CD4-positive, CD25-positive, alpha-beta regulatory T cell (primary cell): ENCODE measurements at places on chromosomes 5 and 9. TPM values are rescaled to one million over a fixed set of nuclear protein-coding genes. Genes with fewer than 3 reads are reported as not detected.

GRCh38 chr9:124659099-124659659, 111.9 kb downstream of the NR6A1 start:
- peaks cover 4% of the 10 kb centered on the region for H3K4me1 ChIP-seq
- peak overlapping the region; percentile 6 for H3K27ac ChIP-seq
- peaks cover 35% of the 10 kb centered on the region for H3K27me3 ChIP-seq

GRCh38 chr9:138049085-138049778, 171.7 kb downstream of the CACNA1B start:
- H3K36me3 ChIP-seq: no peaks in the 10 kb centered on the region
- no peak overlapping the region for H3K4me3 ChIP-seq
- DNase-seq: no peak

PTGS1 gene
- 9.2 TPM for total RNA-seq

DNA sequence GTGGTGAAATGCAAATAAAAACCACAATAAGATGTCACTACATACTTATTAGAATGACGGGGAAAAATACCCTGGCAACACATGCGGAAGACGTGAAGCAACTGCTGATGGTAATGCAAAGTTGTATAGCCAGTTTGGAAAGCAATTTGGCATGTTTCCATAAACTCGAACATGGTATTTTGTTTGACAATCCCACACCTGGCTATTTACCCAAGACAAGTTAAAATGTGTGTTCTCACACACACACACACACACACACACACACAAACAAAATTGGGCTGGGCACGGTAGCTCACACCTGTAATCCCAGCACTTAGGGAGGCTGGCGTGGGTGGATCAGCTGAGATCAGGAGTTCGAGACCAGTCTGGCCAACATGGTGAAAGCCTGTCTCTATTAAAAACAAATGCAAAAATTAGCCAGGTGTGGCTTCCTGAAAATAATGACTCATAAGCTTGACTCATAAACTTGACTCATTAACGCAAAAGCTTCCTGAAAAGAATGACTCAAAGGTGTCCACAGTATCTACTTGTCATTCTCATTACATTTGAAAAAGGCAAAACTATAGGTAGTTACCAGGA, 456.5 kb downstream of the CDH18 start:
- no peaks in the 10 kb centered on the region for H3K4me1 ChIP-seq
- H3K27me3 ChIP-seq: no peaks in the 10 kb centered on the region
- no peaks in the 10 kb centered on the region for H3K36me3 ChIP-seq
- H3K4me3 ChIP-seq: no peak overlapping the region

DNA sequence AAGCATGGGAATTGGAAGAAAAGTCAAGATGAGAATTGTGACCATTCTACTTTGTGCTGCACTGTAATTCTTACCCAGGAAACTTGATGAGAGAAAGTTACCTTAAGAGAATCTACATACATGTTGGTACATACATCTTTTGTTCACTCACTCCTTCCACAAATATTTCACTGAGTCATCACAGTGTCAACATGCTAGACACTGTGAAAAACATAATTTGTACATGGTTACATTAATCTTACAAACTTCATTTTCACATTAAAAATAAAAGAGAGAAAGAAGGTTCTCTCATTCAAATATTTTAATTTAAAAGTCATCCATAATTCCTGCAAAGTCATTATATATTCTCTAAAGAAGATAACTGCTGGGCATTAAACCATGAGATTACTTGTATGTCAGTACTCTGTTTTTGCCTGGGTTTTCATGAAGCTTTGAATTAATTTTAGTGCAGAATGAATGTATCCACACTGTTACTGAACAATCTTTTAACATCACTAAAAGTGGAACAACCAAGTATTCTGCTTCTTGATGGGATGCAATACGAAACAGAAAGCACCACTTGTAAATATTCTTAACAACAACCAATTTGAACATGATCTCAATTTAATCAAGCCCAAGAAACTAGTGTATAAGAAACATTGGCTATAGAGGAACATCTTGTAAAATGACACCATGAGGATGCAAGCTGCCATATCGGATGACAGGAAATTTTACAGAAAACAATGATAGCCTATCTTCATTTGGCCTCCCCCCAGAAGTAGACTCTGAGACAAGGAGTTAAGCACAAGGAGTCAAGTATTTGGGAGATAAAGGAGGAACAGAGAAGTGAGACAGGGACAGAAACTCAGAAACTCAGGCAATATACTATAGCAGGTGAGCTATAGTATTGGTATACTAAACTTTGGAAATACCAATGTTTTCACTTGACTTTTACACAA, 28.4 kb downstream of the ERP44 start:
- no peaks in the 10 kb centered on the region for H3K36me3 ChIP-seq
- DNase-seq: no peak
- H3K27ac ChIP-seq: no peak overlapping the region
- H3K4me1 ChIP-seq: no peaks in the 10 kb centered on the region
- no peaks in the 10 kb centered on the region for H3K27me3 ChIP-seq
- no peak overlapping the region for H3K4me3 ChIP-seq

DNA sequence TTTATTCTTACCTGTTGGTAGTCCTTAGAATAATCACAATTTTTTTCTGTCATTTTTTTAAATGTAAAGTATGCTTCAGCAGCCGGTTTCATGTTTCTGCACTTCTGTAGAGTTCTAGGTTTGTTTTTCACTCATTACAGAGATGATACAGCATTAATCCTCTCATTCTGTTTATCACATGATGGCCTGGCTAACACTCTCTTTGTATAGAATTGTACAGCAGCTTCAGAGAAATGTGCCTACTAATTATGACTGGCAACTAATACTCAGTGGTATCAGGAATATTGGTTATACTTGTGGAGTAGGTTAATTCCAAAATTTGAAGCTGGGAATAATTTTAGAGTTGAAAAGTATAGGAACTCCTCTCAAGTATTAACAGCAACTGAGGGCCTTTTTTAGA, 192.9 kb upstream of the OTULINL start:
- H3K36me3 ChIP-seq: no peaks in the 10 kb centered on the region
- no peak overlapping the region for H3K4me3 ChIP-seq
- H3K4me1 ChIP-seq: no peaks in the 10 kb centered on the region
- H3K27me3 ChIP-seq: no peaks in the 10 kb centered on the region
- no peak for DNase-seq

- H3K4me1 ChIP-seq: no peaks in the 10 kb centered on the region
- no peaks in the 10 kb centered on the region for H3K36me3 ChIP-seq
- H3K4me3 ChIP-seq: no peak overlapping the region
- H3K27ac ChIP-seq: no peak overlapping the region
These were observed 84.8 kb downstream of the GTF3C4 start for GRCh38 chr9:132755096-132755495.

NSUN2 gene
- 60.4 TPM for total RNA-seq

- no peak overlapping the region for H3K4me3 ChIP-seq
- no peaks in the 10 kb centered on the region for H3K36me3 ChIP-seq
- no peaks in the 10 kb centered on the region for H3K4me1 ChIP-seq
- no peak overlapping the region for H3K27ac ChIP-seq
These were observed 598.7 kb upstream of the SGCD start for GRCh38 chr5:155728146-155728856.

DNA sequence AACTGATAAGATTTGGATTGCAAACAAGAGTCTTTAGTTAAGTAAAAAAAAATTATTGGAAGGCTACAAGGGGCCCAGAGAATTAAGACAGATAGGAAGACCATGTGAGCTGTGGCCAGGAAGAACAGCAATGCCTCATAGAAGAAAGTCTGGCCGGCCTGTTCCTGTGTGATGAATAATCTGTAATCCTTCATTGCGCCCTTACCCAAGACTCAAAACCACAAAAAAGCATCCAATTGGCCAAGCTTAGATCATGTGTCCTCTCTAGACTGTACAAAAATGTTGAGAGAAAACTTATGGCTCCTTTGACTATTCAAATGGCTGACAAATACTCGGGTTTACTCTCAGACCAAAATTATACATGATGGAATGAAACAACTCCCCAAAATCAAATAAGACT, 1383.5 kb downstream of the PTPRD start:
- H3K27me3 ChIP-seq: no peaks in the 10 kb centered on the region
- no peak overlapping the region for H3K4me3 ChIP-seq
- H3K27ac ChIP-seq: no peak overlapping the region
- no peak for DNase-seq

GRCh38 chr9:136678624-136679023, 8.6 kb downstream of the AGPAT2 start:
- no peaks in the 10 kb centered on the region for H3K27me3 ChIP-seq
- H3K4me1 ChIP-seq: no peaks in the 10 kb centered on the region
- no peak overlapping the region for H3K27ac ChIP-seq
- no peak for DNase-seq
- H3K36me3 ChIP-seq: peaks cover 2% of the 10 kb centered on the region

- no peak for DNase-seq
- H3K27me3 ChIP-seq: no peaks in the 10 kb centered on the region
- H3K27ac ChIP-seq: no peak overlapping the region
- no peak overlapping the region for H3K4me3 ChIP-seq
- peaks cover 20% of the 10 kb centered on the region for H3K36me3 ChIP-seq
These were observed 107.3 kb downstream of the CD180 start for GRCh38 chr5:67089200-67089725.

- no peaks in the 10 kb centered on the region for H3K27me3 ChIP-seq
- H3K27ac ChIP-seq: no peak overlapping the region
- no peak overlapping the region for H3K4me3 ChIP-seq
- no peaks in the 10 kb centered on the region for H3K4me1 ChIP-seq
These were observed 1149.0 kb downstream of the EFNA5 start for GRCh38 chr5:106521701-106522100.

- no peaks in the 10 kb centered on the region for H3K27me3 ChIP-seq
- DNase-seq: no peak
- no peaks in the 10 kb centered on the region for H3K4me1 ChIP-seq
These were observed 118.1 kb downstream of the PRDM6 start for GRCh38 chr5:123207081-123207537.
